ENCODE measurements at places on chromosomes 1 and 21.

- DNase-seq = no peak
These were observed 48.7 kb downstream of the SMYD2 start for GRCh38 chr1:214329470-214330220.

DNA sequence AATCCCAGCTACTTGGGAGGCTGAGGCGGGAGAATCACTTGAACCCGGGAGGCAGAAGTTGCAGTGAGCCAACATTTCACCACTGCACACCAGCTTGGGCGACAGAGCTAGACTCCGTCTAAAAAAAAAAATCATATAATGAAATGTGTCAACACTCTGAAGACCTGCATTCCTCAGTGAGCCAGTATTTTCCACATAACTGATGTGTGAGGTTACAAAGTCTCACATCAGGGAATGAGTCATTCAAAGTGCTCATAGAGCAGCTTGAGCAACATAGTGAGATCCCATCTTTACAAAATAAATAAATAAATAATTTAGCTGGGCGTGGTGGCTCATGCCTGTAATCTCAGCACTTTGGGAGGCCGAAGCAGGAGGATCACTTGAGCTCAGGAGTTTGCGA, 65.5 kb downstream of the CASZ1 start:
- DNase-seq = no peak

DNA sequence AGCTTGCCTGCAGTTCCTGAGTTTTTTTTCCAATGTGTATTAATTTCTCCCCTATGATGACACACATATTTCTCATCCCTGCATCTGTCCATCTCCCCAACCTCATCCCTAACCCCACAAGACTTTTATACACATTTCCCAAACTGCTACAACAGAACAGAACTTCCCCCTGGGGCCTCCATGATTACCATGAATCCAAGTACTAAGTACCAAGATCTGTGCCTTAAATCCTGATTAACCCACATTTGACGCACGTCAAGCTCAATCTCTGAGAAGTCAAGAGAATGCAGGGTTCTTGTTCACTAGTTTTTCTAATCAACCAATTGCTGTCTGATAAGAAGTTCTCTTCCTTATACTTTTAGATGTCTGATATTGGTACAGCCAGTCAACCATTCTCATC, 9.7 kb downstream of the HMGN1 start:
- no peak for DNase-seq

- DNase-seq = no peak
These were observed 112.9 kb downstream of the ZBTB18 start for GRCh38 chr1:244163861-244164510.

Measured in CD4-positive, CD25-positive, alpha-beta regulatory T cell (primary cell).